CD8-positive, alpha-beta memory T cell (primary cell): ENCODE measurements at places on chromosomes 4 and X. TPM values are rescaled to one million over a fixed set of nuclear protein-coding genes. Genes with fewer than 3 reads are reported as not detected.

GRCh38 chr4:16860516-16860915 is 37.9 kb downstream of the LDB2 start:
- H3K36me3 ChIP-seq: no peaks in the 10 kb centered on the region
- DNase-seq: no peak
- no peak overlapping the region for H3K4me3 ChIP-seq
- no peaks in the 10 kb centered on the region for H3K27me3 ChIP-seq
- H3K27ac ChIP-seq: no peak overlapping the region

- no peak overlapping the region for H3K4me3 ChIP-seq
- no peak for DNase-seq
- H3K27me3 ChIP-seq: no peaks in the 10 kb centered on the region
- H3K27ac ChIP-seq: no peak overlapping the region
- no peaks in the 10 kb centered on the region for H3K4me1 ChIP-seq
Measured at GRCh38 chrX:155998116-155998515, 620 bp downstream of the IL9R start.

DNA sequence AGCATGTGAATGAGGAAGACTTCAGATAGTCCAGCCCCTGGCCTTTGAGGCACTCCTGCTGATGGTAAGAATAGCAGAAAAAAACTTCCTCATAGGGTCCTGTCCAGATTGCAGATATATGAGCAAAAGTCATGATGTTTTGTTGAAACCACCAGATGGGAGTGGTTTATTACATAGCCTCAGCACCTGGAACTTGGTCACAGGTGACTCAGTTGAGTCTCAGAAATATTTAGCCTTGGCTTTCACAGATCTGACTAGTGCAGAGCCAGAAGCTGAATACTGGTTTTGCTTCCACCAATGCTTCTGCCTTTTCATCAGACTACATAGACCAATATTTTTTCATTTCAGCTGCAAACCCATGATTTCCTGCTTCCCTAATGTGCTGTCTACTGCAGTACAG is 994.9 kb upstream of the SLIT2 start:
- no peak overlapping the region for H3K27ac ChIP-seq
- no peaks in the 10 kb centered on the region for H3K36me3 ChIP-seq
- no peaks in the 10 kb centered on the region for H3K27me3 ChIP-seq

- no peak for DNase-seq
- no peak overlapping the region for H3K4me3 ChIP-seq
- H3K27me3 ChIP-seq: no peaks in the 10 kb centered on the region
- no peaks in the 10 kb centered on the region for H3K4me1 ChIP-seq
Measured at GRCh38 chr4:4368809-4369580, 17.9 kb upstream of the NSG1 start.

Gene GYPA
- not detected for total RNA-seq

- peaks cover 6% of the 10 kb centered on the region for H3K4me1 ChIP-seq
- H3K4me3 ChIP-seq: no peak overlapping the region
- H3K27me3 ChIP-seq: no peaks in the 10 kb centered on the region
- DNase-seq: no peak
- H3K36me3 ChIP-seq: no peaks in the 10 kb centered on the region
Measured at GRCh38 chrX:41703574-41704029, 14.8 kb downstream of the GPR34 start.

Gene HSFX4
- not detected for total RNA-seq

- peaks cover 34% of the 10 kb centered on the region for H3K4me1 ChIP-seq
Measured at GRCh38 chr4:69760455-69760854, at the start of gene SULT1B1. Gene SULT1B1 (minus strand): TSS chr4:69760620. CDS start chr4:69755217, 5,403 bp downstream.

GRCh38 chr4:5364406-5364805 is 313.1 kb downstream of the STK32B start:
- H3K27me3 ChIP-seq: no peaks in the 10 kb centered on the region
- no peak overlapping the region for H3K27ac ChIP-seq
- no peaks in the 10 kb centered on the region for H3K4me1 ChIP-seq
- no peaks in the 10 kb centered on the region for H3K36me3 ChIP-seq
- DNase-seq: no peak

Gene ZAR1
- not detected for total RNA-seq

Gene CLDN34
- total RNA-seq: not detected

Gene AP1AR
- total RNA-seq: 23.2 TPM

DNA sequence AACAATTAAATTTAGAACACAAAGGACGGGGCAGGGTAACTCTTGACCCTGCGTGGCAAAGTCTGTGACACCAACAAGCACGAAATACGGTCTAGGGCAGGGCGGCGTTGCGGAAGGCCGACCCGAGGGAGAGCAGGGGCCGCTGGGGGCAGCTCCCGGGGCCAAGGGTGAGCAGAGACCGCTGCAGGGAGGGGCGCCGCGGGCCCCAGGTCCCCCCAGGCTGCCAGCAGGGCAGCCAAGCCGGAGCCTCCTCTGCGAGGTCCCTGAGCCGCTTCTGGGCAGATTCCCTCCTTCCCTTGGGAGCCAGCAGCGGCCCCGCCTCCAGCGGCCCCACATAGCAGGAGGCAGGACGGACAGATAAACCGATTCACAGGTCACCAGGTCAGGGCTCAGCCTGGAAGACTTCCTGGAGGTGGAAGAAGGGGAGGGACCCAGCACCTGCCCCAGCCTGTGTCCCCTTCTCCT is 90.2 kb downstream of the FAM53A start:
- H3K27me3 ChIP-seq: no peaks in the 10 kb centered on the region
- no peaks in the 10 kb centered on the region for H3K36me3 ChIP-seq
- no peak overlapping the region for H3K27ac ChIP-seq
- DNase-seq: no peak

GRCh38 chr4:38136604-38137003 is 176.4 kb downstream of the PTTG2 start:
- H3K4me3 ChIP-seq: no peak overlapping the region
- peaks cover 9% of the 10 kb centered on the region for H3K36me3 ChIP-seq
- peaks cover 16% of the 10 kb centered on the region for H3K4me1 ChIP-seq
- H3K27me3 ChIP-seq: no peaks in the 10 kb centered on the region
- H3K27ac ChIP-seq: no peak overlapping the region

DNA sequence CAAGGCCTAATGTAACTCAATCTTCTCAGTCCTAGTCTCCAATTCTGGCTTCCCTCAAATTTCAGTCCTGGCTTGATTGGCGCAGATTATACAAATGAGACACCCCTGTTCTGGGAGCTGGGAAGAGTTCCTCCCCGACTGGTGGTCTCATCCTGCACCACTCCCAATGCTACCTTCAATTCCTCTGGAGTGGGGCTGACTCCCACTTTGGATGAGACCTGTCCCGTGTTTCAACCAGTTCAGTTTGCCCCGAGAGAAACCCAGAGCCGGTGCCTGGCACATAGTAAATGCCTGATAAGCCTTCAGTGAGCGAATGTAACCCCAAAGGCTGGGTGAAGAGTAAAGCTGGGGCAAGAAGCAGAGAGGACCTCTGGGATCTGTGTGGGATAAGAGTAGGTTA is 4.0 kb upstream of the SYP start:
- H3K4me3 ChIP-seq: no peak overlapping the region
- no peak for DNase-seq
- no peaks in the 10 kb centered on the region for H3K36me3 ChIP-seq
- H3K27me3 ChIP-seq: no peaks in the 10 kb centered on the region
- H3K27ac ChIP-seq: no peak overlapping the region
- H3K4me1 ChIP-seq: no peaks in the 10 kb centered on the region

GRCh38 chr4:14221176-14221575 is 593.7 kb upstream of the BOD1L1 start:
- H3K27me3 ChIP-seq: no peaks in the 10 kb centered on the region
- H3K36me3 ChIP-seq: no peaks in the 10 kb centered on the region
- no peak for DNase-seq
- H3K4me1 ChIP-seq: no peaks in the 10 kb centered on the region
- H3K27ac ChIP-seq: no peak overlapping the region

- no peak for DNase-seq
- H3K27me3 ChIP-seq: no peaks in the 10 kb centered on the region
- H3K27ac ChIP-seq: no peak overlapping the region
- H3K36me3 ChIP-seq: no peaks in the 10 kb centered on the region
Measured at GRCh38 chr4:77006753-77007353, 57.3 kb downstream of the SEPTIN11 start.

Gene GPC4
- not detected for total RNA-seq

DNA sequence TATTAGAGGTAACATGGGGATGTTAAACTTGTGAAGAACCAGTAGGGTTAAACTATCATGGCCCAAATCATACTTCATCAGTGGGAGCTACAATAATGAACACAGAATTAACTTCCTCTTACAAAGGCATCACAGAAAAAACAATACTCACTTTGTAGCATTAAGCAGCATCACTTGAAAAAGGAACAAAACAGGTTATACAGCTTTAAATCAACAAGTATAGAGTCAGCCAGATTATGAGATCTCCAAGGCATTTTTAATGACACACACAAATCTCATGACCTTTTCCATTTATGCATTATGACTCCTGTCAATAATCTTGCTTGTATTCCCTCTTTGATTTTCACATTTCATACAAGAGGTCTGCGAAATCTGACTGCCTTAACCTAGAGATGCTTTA is 18.3 kb downstream of the FBXL5 start:
- peaks cover 24% of the 10 kb centered on the region for H3K36me3 ChIP-seq
- no peak overlapping the region for H3K27ac ChIP-seq
- DNase-seq: no peak
- H3K27me3 ChIP-seq: no peaks in the 10 kb centered on the region

Gene NFXL1
- 9.7 TPM for total RNA-seq

DNA sequence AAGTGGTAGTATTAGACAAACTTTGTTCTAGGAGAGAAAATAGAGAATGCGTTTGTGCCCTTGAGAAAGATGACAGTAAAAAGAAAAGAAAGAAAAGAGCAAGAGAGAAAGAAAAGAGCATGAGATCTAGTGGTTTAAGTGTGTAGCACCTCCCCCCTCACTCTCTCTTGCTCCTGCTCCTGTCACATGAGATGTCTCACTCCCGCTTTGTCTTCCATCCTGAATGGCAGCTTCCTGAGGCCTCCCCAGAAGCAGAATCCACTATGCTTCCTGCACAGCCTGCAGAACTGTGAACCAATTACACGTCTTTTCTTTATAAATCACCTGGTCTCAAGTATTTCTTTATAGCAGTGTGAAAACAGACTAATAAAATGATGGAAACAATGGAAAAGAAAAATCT is 499.6 kb downstream of the ACTRT1 start:
- no peak for DNase-seq
- no peaks in the 10 kb centered on the region for H3K27me3 ChIP-seq
- H3K4me1 ChIP-seq: no peaks in the 10 kb centered on the region
- no peak overlapping the region for H3K4me3 ChIP-seq
- H3K36me3 ChIP-seq: no peaks in the 10 kb centered on the region

- H3K36me3 ChIP-seq: no peaks in the 10 kb centered on the region
- no peak for DNase-seq
- H3K27ac ChIP-seq: no peak overlapping the region
Measured at GRCh38 chr4:171594293-171594692, 218.9 kb upstream of the GALNTL6 start.

DNA sequence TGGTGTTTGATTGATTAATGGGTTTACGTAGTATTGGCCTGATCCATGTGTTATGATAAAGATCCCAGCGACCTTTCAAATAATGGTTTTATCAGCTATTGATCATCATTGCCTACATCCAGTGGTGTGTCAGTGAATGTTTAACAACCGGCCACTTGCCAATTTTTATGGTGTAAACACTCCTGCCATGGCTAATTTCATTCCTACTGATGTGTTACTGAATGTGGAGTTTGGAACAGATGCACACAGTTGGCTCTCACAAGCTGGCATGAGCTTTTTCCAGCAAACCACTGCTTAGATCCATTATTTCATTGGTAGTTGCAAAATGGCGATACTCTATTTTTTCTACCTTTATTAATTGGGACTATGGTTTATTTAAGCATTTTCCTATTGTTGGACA is 139.9 kb downstream of the REPS2 start:
- no peak for DNase-seq
- H3K27ac ChIP-seq: no peak overlapping the region
- H3K4me1 ChIP-seq: no peaks in the 10 kb centered on the region
- no peaks in the 10 kb centered on the region for H3K36me3 ChIP-seq
- no peak overlapping the region for H3K4me3 ChIP-seq
- no peaks in the 10 kb centered on the region for H3K27me3 ChIP-seq

DNA sequence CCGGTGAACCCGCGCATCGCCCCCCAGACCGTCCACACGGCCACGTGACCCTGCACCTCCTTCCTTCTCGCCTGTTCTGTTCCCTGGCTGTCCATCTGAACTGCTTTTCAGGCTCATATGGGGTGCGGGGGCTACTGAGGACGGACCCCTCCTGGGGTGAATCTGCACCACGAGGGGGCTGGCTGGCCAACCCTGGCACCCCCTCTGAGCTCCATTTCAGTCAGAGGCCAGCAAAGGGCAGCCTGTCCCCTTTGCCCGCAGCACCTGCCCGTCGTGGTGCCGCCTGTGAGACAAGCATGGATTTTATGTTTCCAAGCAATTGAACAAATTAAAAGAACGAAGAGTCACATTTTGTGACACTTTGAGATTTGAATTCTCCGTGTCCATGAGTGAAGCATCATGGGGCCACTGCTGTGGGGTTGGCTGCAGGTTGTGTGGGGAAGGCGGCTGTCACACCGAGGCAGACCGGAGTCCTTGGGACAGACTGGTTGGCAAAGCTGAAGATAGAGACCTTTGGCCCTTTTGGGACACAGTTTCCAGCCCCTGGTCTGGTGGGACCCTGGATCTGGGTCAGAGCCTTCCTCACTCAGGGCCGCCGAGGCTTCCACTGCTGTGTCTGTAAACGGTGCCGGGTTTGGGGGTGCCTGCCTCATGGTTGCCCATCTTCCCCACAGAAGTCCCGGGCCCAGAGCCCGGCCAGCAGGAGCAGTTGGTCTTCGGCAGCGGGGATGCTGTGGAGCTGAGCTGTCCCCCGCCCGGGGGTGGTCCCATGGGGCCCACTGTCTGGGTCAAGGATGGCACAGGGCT is 5.7 kb downstream of the FGFR3 start:
- peaks cover 18% of the 10 kb centered on the region for H3K27me3 ChIP-seq
- no peaks in the 10 kb centered on the region for H3K36me3 ChIP-seq
- peaks cover 12% of the 10 kb centered on the region for H3K4me1 ChIP-seq
- no peak for DNase-seq

Gene FGFBP2
- total RNA-seq: 3.5 TPM

- no peak for DNase-seq
- H3K27ac ChIP-seq: no peak overlapping the region
- H3K36me3 ChIP-seq: no peaks in the 10 kb centered on the region
- H3K4me1 ChIP-seq: no peaks in the 10 kb centered on the region
Measured at GRCh38 chr4:31021008-31021407, 300.8 kb downstream of the PCDH7 start.

DNA sequence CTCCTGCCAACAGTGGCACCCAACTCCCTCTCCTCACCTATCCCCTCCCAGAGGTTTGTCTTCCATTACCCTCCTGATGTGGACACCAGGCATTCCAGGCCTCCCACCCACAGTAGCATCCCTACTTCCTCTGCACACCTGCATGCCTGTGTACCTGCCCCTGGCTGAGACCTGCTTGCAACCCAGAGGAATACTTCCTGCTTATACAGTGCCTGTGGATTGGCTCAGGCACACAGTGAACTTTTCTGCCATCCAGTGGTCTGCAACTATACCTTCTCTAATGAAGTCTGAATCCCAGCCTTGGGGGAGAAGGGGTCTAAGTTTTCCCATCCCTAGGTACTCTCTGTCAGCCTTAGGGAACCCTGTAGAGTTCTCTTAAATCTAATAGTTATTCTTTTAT is 169.9 kb downstream of the IQCM start:
- DNase-seq: no peak
- no peak overlapping the region for H3K27ac ChIP-seq
- no peaks in the 10 kb centered on the region for H3K4me1 ChIP-seq
- H3K27me3 ChIP-seq: no peaks in the 10 kb centered on the region
- no peak overlapping the region for H3K4me3 ChIP-seq
- no peaks in the 10 kb centered on the region for H3K36me3 ChIP-seq

Gene RBMXL3
- total RNA-seq: not detected
